Naive thymus-derived CD8-positive, alpha-beta T cell (primary cell): ENCODE measurements at places on chromosomes 4 and X. TPM values are rescaled to one million over a fixed set of nuclear protein-coding genes. Genes with fewer than 3 reads are reported as not detected.

DNA sequence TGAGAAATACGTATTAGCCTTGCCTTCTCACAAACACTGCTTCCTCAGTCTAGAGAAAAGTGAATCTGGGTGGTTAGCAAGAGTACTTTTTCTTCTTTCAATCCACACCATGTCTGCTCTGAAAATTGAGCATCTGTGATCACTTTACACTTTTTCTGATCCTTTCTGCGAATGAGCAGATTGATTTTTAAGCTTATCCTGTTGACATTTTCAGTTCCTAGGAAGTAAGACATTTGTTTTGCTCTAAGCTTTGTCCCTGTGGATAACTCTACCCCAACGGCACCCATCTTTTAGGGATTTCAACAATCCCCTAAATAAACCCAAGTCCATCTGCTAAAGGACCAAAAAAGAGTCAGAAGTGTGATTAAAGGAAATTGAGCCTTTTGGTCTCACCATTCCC lies 487.5 kb downstream of the IQCM start:
- H3K36me3 ChIP-seq = no peaks in the 10 kb centered on the region
- H3K4me3 ChIP-seq = no peak overlapping the region
- H3K4me1 ChIP-seq = no peaks in the 10 kb centered on the region
- no peaks in the 10 kb centered on the region for H3K27me3 ChIP-seq
- no peak for DNase-seq

- no peak overlapping the region for H3K27ac ChIP-seq
- H3K4me3 ChIP-seq = peak overlapping the region; percentile 47
- H3K4me1 ChIP-seq = peaks cover 6% of the 10 kb centered on the region
These were observed 16.3 kb upstream of the ESX1 start for GRCh38 chrX:104270916-104271512.

The GPR34 gene
- total RNA-seq = 0.33 TPM

DNA sequence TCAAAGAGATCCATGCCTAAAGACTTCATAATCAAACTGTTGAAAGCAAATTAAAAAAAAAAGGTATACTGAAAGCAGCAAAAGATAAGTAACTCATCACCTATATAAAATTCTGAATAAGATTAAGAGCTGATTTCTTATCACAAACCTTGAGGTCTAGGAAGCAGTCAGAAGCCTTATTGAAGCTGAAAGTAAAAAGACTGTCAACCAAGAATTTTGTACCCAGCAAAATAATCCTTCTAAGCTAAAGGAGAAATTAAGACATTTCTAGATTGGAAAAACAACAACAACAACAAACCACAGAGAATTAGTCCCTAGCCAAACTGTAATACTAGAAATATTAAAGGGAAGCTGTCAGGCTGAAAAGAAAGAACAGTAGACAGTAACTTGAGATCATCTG lies 622.9 kb downstream of the PCDH7 start:
- no peak overlapping the region for H3K4me3 ChIP-seq
- no peaks in the 10 kb centered on the region for H3K4me1 ChIP-seq
- no peaks in the 10 kb centered on the region for H3K27me3 ChIP-seq
- H3K36me3 ChIP-seq = no peaks in the 10 kb centered on the region
- DNase-seq = no peak

The RRH gene
- total RNA-seq = 0.42 TPM

GRCh38 chr4:33063241-33063640 lies 2343.1 kb downstream of the PCDH7 start:
- no peaks in the 10 kb centered on the region for H3K36me3 ChIP-seq
- H3K4me3 ChIP-seq = no peak overlapping the region
- no peak overlapping the region for H3K27ac ChIP-seq
- no peaks in the 10 kb centered on the region for H3K27me3 ChIP-seq
- DNase-seq = no peak
- no peaks in the 10 kb centered on the region for H3K4me1 ChIP-seq

GRCh38 chrX:65034668-65035445 lies 58.6 kb upstream of the ZC4H2 start:
- H3K36me3 ChIP-seq = no peaks in the 10 kb centered on the region
- no peaks in the 10 kb centered on the region for H3K27me3 ChIP-seq
- peak; percentile 84 for DNase-seq
- peak within 1 kb of the TSS; percentile 97 for H3K27ac ChIP-seq
- peaks cover 16% of the 10 kb centered on the region for H3K4me1 ChIP-seq

DNA sequence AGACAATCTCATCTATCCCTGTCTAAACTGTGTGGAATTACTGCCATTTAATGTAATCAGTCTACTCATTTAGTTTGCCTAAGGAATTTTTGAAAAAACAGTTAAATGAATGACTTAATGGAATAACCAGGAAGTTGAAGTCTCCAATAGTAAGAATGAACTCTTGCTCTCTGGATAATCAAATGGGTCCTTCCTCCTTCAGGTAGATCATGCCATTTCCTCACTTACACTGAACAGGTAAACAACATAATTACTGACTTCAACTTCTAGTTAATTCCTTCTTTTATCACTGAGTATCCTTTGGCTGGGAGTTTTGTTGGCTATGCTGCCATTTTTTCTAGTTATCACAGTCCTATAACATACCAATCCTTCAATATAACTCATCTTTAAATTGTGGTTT lies 56.0 kb downstream of the ELOVL6 start:
- H3K27ac ChIP-seq = no peak overlapping the region
- H3K4me1 ChIP-seq = peaks cover 5% of the 10 kb centered on the region
- H3K36me3 ChIP-seq = no peaks in the 10 kb centered on the region
- H3K4me3 ChIP-seq = no peak overlapping the region

The CENPVL1 gene
- total RNA-seq = not detected

GRCh38 chr4:101186567-101187184 lies 160.7 kb downstream of the PPP3CA start:
- H3K36me3 ChIP-seq = peaks cover 16% of the 10 kb centered on the region
- H3K4me3 ChIP-seq = no peak overlapping the region
- no peaks in the 10 kb centered on the region for H3K27me3 ChIP-seq
- peaks cover 39% of the 10 kb centered on the region for H3K4me1 ChIP-seq

The CDS1 gene
- 0.85 TPM for total RNA-seq

GRCh38 chr4:10081218-10081606 lies 35.4 kb downstream of the WDR1 start:
- no peak overlapping the region for H3K4me3 ChIP-seq
- DNase-seq = no peak
- peak overlapping the region; percentile 50 for H3K27ac ChIP-seq
- H3K4me1 ChIP-seq = peaks cover 3% of the 10 kb centered on the region
- H3K27me3 ChIP-seq = no peaks in the 10 kb centered on the region

The IQSEC2 gene
- total RNA-seq = 0.36 TPM

DNA sequence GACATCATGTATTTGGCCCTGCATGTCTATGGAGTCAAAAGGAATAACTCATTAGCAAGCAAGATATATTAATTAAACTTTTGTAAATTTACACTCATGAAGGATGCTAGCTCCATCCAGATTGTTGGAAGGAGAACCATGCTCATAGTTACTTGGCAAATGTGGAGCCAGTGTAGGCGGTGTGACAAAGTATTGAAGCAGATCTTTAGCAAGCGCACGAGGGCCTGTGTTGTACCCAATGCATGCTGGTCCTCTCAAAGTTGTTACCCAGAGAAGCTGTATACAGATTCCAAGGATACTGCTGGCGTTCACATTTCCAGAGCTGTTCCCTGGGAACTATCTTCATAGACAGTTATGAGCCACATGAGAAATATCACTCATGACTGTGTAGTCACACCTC lies 196.4 kb upstream of the MBNL3 start:
- H3K4me3 ChIP-seq = no peak overlapping the region
- no peak for DNase-seq
- H3K27me3 ChIP-seq = no peaks in the 10 kb centered on the region

GRCh38 chrX:24282381-24283126 lies 31.3 kb downstream of the SUPT20HL2 start:
- H3K27ac ChIP-seq = no peak overlapping the region
- no peaks in the 10 kb centered on the region for H3K36me3 ChIP-seq
- no peak for DNase-seq
- H3K27me3 ChIP-seq = peaks cover 9% of the 10 kb centered on the region
- H3K4me1 ChIP-seq = no peaks in the 10 kb centered on the region
- no peak overlapping the region for H3K4me3 ChIP-seq

- H3K27ac ChIP-seq = peak overlapping the region; percentile 99
- H3K27me3 ChIP-seq = no peaks in the 10 kb centered on the region
- no peak for DNase-seq
- peak overlapping the region; percentile 87 for H3K4me3 ChIP-seq
These were observed 24.7 kb upstream of the PBDC1 start for GRCh38 chrX:76148041-76148665.

DNA sequence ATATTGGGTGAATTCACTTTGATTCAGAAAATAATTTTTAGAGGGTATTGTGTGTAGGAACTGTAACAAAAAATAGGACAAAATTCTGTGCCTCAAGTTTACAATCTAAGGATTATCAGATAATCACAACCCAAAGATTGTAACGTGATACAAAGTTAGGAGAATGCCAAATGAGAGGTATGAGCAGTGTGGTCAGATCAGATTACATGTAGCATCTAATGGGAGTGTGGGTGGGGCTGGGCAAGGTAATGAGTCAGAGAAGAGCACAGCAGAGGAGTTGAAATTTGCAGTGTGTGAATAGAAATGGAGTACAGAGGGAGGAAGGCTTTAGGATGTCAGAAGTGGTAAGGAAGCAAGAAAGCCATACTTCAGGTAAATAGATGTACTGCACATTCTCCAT lies 103.4 kb upstream of the TEX13A start:
- DNase-seq = no peak
- H3K27me3 ChIP-seq = no peaks in the 10 kb centered on the region
- no peaks in the 10 kb centered on the region for H3K4me1 ChIP-seq
- H3K4me3 ChIP-seq = no peak overlapping the region
- no peaks in the 10 kb centered on the region for H3K36me3 ChIP-seq

DNA sequence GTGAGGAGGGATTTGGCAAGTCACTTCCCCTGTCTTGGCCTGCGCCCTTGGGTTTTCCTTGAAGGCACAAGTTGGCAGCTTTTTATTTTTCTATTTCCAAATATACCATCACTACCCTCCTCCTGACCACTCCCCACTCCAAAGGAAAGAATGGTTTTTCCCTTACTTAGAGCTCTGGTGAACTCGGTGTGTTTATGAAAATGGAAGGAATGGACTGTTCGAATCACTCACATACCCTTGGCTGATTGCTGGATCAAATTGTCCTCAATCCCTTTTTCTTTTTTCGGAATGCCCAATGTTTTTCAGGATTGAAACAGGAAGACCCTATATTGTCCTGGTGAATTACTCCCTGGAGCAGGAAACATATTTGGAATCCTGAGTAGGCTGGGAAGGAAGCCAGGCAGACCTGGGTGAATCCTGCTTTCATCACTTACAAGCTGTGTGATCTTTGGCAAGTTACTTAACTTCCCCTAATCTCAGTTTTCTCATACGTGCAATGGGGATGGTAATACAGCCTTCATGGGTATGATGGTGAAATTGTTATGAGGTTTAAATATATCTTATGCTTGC lies 70.7 kb downstream of the RTL5 start:
- no peak overlapping the region for H3K27ac ChIP-seq
- H3K36me3 ChIP-seq = no peaks in the 10 kb centered on the region
- no peak overlapping the region for H3K4me3 ChIP-seq

The PCDH18 gene
- total RNA-seq = not detected

DNA sequence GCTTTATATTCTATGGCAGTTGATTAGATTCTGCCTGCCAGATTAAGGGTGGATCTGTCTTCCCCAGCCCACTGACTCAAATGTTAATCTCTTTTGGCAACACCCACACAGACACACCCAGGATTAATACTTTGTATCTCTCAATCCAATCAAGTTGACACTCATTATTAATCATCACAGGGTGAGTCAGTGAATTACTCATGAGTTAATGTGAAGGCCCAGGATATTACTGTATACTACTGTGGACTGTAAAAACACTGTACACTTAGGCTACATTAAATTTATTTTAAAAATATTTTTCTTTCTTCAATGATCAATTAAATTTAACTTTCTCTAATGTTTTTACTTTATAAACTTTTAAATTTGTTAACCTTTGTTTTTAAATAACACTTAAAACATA lies 87.7 kb downstream of the NAP1L3 start:
- H3K4me1 ChIP-seq = no peaks in the 10 kb centered on the region
- no peak for DNase-seq

DNA sequence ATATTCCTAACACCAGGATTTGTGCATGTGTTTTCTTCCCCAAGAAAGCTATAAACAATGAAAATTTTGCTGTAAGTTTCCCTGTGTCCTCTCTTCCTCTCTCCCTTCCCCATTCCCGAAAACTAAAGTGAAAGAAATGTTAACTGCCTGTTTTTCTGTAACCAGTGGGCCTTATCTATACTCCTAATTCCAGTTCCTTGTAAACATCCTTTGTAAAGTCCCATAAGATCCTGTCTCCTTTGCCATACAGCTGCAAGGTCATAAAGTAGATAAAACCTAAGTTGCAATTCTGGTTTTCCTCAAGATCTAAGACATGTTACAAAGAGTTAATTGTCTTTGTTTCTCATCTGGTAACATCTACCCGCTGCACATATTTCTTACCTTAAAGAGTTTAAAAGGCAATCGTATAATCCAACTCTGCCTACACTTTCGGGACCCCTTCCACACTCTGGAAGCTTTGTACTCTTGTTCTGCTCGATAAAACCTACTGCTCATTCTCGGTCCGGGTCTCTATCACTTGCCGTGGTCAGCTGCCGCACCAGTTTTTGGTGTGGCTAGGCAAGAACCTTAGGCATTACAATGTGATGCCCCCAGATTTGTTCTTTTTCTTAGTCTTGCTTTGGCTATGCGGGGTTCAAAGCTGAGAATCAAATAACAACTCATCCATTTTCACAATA lies 20.5 kb downstream of the UGT2B7 start:
- H3K27ac ChIP-seq = no peak overlapping the region
- no peak for DNase-seq
- H3K4me1 ChIP-seq = no peaks in the 10 kb centered on the region
- no peaks in the 10 kb centered on the region for H3K36me3 ChIP-seq

The MXRA5 gene
- total RNA-seq = not detected

- no peaks in the 10 kb centered on the region for H3K36me3 ChIP-seq
- H3K27ac ChIP-seq = peak overlapping the region; percentile 52
- H3K4me1 ChIP-seq = peaks cover 10% of the 10 kb centered on the region
- H3K4me3 ChIP-seq = peak overlapping the region; percentile 40
- no peaks in the 10 kb centered on the region for H3K27me3 ChIP-seq
These were observed 277.5 kb downstream of the FBXW7 start for GRCh38 chr4:152258391-152258790.

DNA sequence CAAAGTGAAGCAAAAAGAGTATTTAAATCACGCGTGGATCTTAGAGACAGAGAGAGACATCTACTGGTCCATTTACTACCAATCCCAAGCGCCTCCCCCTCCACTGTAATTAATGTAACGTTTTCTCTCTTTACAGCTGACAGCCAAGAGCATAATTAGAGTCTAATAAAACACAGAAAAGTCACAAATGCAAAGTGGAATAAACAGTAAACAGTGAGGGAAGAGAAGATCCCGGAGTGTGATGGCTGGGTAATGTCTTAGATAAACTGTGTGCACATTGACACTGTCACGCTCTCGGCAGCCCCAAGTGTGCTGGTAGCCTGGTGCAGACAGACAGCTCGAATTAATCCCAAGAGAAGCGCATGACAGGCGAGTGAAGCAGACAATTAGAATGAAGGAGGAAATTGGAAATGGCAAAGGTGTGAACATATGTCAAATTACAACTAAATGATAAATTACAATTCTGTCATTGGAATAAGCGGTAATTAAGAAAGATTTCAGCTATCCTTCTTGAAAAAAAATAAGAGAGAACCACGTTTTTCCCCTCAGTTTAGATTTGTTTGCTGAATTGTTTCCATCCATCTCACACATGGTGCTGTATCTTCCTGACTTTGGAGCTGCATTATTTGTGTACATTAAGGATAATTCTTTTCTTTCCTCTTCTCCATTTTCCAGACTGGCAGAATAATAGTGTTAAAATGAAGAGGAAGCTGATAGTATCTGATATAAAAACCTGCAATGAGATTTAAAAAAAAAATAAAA lies 100.1 kb downstream of the CXXC4 start:
- no peak overlapping the region for H3K4me3 ChIP-seq
- H3K36me3 ChIP-seq = no peaks in the 10 kb centered on the region
- no peak overlapping the region for H3K27ac ChIP-seq
- H3K27me3 ChIP-seq = no peaks in the 10 kb centered on the region
- DNase-seq = no peak
